ENCODE measurements at places on chromosomes 7 and 10.
A peak's percentile ranks its signal among the peaks of the same experiment; 100 is the strongest.

GRCh38 chr7:94492601-94493000 lies 17.0 kb upstream of the CASD1 start:
- DNase-seq, result no peak

- no peak for DNase-seq
Observed at GRCh38 chr7:95396136-95397032, at the start of gene PON3. PON3 (minus strand) TSS chr7:95396375; CDS start chr7:95396350, 25 bp downstream.

DNA sequence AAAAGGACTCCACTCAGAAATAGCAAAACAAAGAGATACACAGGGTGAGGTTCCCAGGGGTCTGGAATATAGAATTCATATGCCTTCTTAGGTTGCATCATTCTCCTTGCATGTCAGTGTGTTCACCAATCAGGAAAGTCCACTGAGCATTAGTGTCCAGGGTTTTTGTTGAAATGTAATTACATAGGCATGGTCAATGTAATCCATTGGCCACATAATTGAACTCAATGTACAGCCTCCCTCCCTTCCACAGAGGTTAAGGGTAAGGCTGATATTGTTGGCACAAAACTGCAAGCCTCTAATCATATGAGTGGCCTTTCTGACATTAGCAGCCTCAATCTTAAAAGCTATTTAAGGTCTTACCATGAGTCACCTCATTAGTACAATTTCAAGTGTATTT lies 736.1 kb upstream of the VSTM2A start:
- DNase-seq, result no peak

- DNase-seq, result no peak
Observed at GRCh38 chr10:129498680-129499079, 31.6 kb downstream of the MGMT start.

DNA sequence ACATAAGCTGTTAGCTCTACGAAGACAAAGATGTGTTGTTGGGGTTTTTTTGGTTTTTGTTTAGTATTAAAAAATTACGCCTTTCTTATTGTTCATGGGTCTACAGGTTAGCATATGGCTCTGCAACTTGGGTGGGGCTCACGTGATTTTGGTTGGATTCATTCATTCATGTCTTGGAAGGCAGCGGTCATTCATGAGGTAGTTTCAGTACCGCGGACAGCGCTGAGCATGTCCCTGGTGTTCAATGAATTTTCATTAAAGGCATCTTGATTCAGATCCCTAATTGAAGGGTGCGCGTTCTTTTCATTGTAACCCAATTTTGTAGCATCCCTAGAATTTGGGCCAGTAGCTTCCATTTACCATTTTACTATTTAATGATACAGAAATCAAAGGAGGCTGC lies 42.9 kb upstream of the TCERG1L start:
- peak; percentile 81 for DNase-seq

DNA sequence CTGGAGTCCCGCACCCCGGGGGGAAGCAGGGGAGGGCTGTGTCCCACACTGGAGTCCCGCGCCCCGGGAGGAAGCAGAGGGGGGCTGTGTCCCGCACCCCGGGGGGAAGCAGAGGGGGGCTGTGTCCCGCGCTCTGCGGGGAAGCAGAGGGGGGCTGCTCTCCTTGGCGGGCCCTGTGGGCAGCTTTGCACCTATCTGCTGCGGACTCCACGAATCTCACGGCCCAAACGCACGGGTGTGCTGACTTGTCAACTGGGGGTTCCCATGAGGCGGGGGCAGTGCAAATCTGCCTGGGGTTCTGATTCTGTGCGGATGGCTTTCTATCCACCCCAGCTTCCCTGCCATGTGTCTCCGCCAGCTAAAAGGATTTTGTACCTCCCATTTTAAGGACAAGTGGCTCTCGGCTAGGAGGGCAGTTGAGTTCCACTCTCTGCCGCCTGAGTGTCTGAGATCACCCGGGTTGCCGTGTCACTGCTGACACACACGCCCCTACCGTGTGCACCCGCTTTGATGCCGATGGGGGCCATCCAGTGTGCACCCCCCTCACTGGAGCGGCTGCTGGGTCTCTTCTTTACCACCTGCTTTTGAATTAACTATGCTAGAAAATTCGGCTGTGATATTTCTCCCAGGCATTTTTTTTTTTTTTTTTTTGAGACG lies 20.5 kb downstream of the GPER1 start:
- DNase-seq, result no peak

DNA sequence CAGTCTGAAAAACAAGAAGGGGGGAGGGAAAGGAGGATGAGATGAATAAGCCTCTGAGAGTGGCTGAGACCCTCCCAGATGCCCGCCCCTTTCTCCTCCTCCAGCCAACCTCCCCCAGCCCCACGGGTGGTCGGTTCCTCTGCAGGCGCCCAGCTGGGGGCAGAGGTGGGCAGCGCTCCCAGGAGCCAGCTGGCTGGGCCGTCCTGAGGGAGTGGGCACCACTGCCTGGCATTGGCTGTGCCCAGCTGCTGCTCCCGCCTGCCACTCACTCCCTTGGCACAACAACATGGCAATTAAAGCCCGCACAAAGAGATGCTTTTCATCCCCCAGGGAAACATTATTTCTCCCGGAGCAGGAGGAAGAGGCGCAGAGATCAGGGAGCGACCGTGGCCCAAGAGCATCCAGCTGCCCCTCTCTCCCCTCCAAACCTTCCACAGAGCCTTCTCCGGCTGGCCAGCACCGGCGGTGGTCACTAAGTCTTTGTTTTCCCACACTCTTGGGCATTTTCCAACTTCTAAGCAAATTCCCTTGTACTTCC lies 107.2 kb downstream of the SPDYE5 start:
- peak; percentile 66 for DNase-seq

Measured in nephron progenitor cell (in vitro differentiated cells).